Activated gamma-delta T cell treated with anti-CD3 and anti-CD28 coated beads, Interleukin-2, amount 50 U/mL, for 16 hours (primary cell): ENCODE measurements at places on chromosomes 5 and 9.

DNA sequence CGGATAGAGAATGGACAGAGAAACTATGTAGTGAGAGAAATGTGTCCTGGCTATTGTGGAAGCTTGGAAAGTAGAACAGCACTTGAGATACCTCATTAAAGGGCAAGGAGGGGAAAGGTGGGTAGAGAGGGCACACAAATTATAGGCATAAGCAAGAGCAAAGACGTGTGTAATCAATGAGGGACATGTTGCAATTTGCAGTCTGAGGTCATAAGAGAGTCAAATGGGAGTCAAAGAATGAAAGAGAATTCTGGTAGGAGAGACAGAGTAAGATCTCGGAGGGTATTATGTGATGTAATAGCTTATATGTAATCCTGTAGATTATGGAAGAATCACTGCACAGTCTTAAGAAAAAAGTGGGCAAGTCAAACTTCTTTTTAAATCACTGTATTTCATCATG is 312.0 kb upstream of the RGMB start:
- no peak for DNase-seq

DNA sequence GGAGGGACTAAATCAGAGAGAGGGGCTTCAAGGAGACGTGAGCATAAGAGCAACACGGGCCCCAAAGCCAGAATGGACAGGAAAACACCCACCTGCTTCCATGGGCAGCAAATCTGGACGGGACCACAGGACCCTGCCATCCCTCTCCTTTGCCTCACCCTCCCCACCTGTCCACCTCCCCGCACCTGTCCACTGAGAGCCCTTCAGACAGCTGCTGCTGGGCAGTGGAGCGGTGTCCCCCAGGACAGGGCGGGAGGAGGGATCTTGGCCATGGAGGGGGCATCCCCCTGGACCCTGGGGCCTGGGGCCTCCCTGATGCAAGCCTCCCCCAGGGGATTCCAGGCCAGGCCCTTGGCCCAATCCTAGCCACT is 2.6 kb downstream of the CCDC183 start:
- DNase-seq: no peak

GRCh38 chr5:6459896-6460295 is 11.2 kb downstream of the UBE2QL1 start:
- DNase-seq: no peak

DNA sequence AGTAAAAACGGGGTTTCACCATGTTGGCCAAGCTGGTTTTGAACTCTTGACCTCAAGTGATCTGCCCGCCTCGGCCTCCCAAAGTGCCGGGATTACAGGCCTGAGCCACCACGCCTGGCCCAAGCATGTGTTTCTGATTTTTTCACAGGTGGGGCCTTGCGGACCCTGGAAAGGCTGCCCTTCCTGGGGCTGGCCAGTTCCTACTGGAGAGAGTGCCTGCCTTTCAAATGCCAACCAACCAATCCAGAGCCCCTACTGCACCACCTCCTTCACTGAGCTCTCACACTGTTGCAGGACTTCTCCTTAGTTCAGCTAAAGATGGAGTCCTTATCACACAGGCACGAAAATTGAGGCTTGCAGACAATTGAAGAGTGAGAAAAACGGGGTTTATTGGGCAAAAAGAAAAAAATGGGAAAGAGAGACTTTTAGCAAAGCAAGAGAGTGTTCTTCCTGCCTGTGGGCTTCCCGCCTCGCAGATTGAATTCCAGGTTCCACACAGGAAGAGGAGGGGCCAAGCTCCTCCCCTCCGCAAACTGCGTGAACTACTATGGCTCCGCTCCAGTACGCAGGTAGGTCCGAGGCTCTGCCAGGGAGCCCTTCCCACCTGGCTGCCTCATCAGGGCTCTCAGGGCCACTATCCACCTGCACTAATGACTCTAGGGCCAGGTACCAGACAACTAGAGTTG is 8.3 kb upstream of the CMBL start:
- no peak for DNase-seq

- no peak for DNase-seq
Observed at GRCh38 chr5:123819833-123820232, 307.9 kb downstream of the CSNK1G3 start.
